ENCODE measurements at places on chromosomes 4 and X. TPM values are rescaled to one million over a fixed set of nuclear protein-coding genes. Genes with fewer than 3 reads are reported as not detected.

GRCh38 chr4:75511841-75512240 lies 2.4 kb downstream of the RCHY1 start:
- no peak for ATAC-seq

The SYTL5 gene
- 0.14 TPM for total RNA-seq

- no peak for ATAC-seq
Observed at GRCh38 chrX:38112566-38112965, 106.2 kb downstream of the SYTL5 start.

DNA sequence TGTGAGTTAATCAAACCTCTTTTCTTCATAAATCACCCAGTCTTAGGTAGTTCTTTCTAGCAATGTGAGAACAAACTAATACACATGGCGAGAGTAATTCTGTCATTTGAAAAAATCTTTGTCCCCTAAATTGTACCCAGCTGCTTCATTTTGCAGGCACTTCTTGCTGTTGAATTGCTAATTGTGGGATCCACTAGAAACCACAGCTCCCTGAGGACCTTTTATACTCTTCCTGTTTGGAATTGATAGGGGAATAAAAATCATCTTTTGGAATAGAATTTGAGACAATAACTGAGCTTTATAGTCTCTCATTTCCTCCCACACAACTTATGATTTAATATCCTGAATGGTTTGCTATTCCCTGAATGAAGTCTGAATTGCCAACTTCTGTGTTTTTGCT lies 170.2 kb downstream of the PACRGL start:
- no peak for ATAC-seq

The CFAP99 gene
- total RNA-seq, result 0.41 TPM

The CCNQ gene
- total RNA-seq, result 11.0 TPM

- no peak for ATAC-seq
Observed at GRCh38 chrX:117996408-117996807, 120.2 kb downstream of the KLHL13 start.

The FRYL gene
- total RNA-seq, result 50.4 TPM

- ATAC-seq, result no peak
Observed at GRCh38 chr4:184647266-184648053, 1.8 kb downstream of the CASP3 start.

The PRPS2 gene
- total RNA-seq, result 36.9 TPM

DNA sequence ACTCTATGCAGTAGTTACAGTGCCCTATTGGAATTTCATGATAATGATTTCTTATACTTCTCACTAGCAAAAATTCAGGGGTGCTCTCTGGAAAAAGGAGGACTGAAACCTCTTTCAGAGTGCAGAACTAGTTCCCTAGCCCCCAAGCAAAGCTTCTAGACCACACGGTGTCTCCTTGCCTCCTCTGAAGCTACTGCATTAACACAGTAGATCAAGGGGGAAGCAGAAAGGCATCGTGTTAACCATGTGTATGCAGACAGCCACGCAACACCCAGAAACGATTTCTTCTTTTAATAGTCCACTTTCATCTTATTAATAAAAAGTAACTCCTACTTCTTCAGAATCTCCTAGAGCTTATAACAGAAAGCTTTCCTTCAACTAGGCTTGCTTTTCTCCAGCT lies 44.7 kb downstream of the MAML3 start:
- peak; percentile 59 for ATAC-seq

The FAM9B gene
- 0.31 TPM for total RNA-seq

DNA sequence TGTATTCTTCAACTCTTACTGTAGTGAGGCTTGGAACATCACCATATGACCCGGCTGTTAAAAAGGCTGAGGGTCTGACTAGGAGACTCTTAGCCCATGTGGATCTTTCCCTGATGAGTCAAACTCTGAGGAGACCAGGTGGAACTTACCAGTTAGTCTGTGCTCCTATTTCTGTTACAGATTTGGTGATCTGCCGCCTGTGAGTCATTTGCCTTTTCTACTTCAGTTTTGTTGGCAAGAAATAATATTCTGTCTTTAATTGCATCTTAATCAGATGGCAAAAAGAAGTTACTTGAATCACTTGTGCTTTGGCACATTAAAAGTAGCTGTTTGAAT lies 48.4 kb downstream of the MTM1 start:
- ATAC-seq, result no peak

The ARSJ gene
- total RNA-seq, result 0.13 TPM

DNA sequence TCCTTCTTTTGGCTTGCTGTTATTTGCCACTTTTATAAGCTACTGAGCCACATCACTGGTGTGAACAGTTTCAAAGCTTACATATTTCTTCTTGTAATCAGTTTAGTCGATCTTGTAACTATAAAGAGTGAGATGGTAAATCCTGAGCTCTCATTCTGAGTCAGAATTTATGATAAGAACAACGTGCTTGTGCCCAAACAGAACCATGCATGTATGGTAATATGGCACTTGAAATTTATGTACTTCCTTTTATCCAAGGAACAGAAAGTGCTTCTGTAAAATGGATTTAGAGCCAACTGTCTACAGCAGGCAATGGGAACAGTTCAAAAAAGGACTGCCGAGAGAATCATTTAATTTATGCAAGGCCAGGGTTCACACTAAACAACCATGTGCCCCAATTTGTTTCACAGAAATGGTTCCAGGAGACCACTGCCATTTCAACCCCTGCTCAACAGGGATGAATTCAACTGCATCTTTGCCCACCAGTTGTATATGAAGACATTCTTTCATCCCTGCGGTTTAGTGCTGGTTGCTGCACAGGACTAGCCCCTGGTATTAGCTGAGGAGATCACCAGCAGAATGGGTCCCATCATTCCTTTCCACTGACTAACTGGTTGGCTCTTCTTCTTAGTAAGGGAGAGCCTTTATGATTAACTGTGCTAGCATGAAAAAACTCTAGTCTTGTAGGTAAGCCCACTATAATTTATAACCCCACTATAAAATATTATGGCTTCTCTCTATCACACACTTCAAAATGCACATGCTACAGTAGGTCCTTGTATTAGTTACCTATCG lies 162.9 kb upstream of the PGRMC2 start:
- no peak for ATAC-seq

GRCh38 chr4:2712261-2712842 lies 43.8 kb downstream of the TNIP2 start:
- ATAC-seq, result no peak

The DNAAF6 gene
- not detected for total RNA-seq

- no peak for ATAC-seq
Observed at GRCh38 chr4:47566566-47566965, 81.5 kb downstream of the ATP10D start.

- ATAC-seq, result no peak
Observed at GRCh38 chr4:104915864-104916263, 230.8 kb upstream of the TET2 start.

The NRK gene
- total RNA-seq, result 0.09 TPM

- no peak for ATAC-seq
Observed at GRCh38 chr4:85607624-85608023, 132.7 kb downstream of the ARHGAP24 start.

- no peak for ATAC-seq
Observed at GRCh38 chr4:153909672-153910071, 120.8 kb upstream of the SFRP2 start.

DNA sequence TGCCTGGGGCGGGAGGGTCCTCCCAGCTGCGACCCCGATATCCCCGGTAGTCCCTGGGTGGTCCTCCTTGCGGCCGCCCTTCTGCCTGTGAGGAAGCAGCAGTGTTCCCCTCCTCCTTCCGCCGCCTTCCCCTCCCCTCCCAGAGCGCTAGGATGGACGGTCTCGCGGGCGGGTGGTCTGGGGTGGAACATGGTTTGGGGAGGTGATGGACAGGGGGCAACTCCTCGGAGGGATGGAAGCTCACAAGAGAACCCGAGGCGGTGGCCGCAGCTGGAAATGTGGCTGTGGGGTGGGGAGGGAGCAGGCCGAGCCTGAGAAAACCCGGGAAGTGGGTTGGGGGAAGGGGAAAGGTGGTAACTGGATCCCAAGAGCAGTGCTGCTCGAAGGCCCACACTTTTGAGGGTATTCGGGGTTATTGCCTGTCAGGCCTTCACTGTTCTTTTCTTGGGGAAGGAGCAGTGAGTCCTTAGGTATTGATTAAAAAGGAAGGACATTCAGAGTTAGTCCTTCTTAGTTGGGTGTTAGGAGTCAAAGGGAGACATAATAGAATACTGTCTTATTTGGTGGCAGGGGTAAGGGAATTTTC lies 581 bp downstream of the UBE2K start:
- ATAC-seq, result peak; percentile 16

GRCh38 chr4:19030048-19030447 lies 1008.5 kb upstream of the LCORL start:
- no peak for ATAC-seq

The IRS4 gene
- 0.14 TPM for total RNA-seq

The YTHDC1 gene
- total RNA-seq, result 61.6 TPM

The TENT5D gene
- total RNA-seq, result not detected

DNA sequence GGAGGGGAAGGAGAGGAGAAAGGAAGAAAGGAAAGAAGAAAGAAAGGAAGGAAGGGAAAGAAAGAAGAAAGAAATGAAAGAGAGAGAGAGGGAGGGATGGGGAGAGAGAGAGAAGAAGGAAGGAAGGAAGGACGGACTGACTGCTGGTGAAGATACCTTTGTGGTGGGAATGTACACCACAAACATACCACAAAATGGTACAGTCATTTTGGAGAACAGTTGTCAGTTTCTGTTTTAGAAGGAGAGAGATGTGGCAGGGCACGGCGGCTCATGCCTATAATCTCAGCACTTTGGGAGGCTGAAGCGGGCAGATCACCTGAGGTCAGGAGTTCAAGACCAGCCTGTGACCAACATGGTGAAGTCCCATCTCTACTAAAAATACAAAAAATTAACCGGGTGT lies 40.0 kb upstream of the SHISA3 start:
- no peak for ATAC-seq

- ATAC-seq, result no peak
Observed at GRCh38 chrX:153814591-153815315, 15.6 kb downstream of the PDZD4 start.

GRCh38 chr4:151962138-151962823 lies 201.5 kb upstream of the GATB start:
- ATAC-seq, result no peak

- ATAC-seq, result no peak
Observed at GRCh38 chrX:29090811-29091210, 503.6 kb downstream of the IL1RAPL1 start.

- no peak for ATAC-seq
Observed at GRCh38 chr4:94307231-94307871, 35.3 kb downstream of the HPGDS start.

DNA sequence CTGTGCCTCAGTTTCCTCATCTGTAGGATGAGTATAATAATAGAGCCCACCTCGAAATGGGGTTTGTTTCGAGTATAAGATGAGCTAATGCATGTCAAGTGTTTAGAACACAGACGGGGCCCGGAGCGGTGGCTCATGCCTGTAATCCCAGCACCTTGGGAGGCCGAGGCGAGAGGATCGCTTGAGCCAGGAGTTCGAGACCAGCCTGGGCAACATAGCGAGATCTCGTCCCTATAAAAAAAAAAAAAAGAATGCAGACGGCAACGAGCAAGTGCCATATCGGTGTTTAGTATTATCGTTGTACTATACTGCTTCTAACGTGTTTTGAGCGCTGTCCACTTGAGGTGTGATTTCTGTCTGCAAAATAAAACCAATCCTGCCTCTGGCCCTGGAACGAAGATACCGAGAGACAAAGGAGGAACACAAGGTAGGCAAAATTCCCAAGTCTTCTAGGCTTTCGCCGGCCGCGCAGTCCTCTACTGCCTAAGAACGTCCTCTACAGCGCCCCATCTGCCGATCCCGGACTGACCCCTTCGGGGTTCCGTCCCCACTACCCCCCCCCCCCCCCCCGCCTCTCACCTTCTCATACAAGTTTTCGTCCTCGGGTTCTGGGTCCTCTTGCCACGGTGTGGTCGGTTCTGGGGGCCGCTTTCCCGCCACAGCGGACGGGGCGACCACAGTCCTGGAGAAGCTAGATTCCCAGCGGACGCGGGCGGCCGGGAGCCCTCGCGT lies 442 bp downstream of the NDUFB11 start:
- peak; percentile 2 for ATAC-seq

- no peak for ATAC-seq
Observed at GRCh38 chr4:122619611-122620010, 1.3 kb downstream of the IL21 start.

The MOSPD2 gene
- 18.5 TPM for total RNA-seq

DNA sequence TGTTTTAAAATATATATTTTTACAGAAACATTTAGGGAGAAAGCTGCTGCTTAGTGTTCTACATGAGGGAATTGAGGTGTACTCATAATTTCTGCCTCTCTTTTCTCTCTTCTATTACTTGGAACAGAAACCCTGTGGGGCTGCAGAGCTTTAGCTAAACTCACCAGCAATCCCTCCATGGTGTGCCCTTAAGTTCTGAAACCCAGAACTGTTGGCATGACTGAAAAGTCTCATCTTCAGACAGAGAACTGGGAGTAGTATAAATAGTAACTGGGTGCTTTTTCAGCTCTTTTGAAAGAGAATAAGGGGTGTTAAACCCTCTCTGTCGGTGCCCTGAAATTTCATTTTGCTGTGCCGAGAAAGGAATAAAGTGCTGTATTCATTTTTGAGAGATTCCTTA lies 294.9 kb upstream of the BOD1L1 start:
- no peak for ATAC-seq

The CRMP1 gene
- total RNA-seq, result 195 TPM

GRCh38 chrX:14476205-14476604 lies 53.1 kb upstream of the GLRA2 start:
- peak; percentile 71 for ATAC-seq

The GATA1 gene
- not detected for total RNA-seq

The MEPE gene
- total RNA-seq, result 0.43 TPM

GRCh38 chr4:143575331-143575730 lies 61.8 kb downstream of the SMARCA5 start:
- ATAC-seq, result no peak

GRCh38 chr4:1713003-1713851 lies 1.1 kb upstream of the SLBP start:
- peak; percentile 8 for ATAC-seq

GRCh38 chrX:7746856-7747255 lies 96.1 kb upstream of the VCX start:
- no peak for ATAC-seq

- no peak for ATAC-seq
Observed at GRCh38 chr4:51884606-51885005, 41.7 kb downstream of the DCUN1D4 start.

Measured in motor neuron (in vitro differentiated cells).